NCI-H345 (cell line): ENCODE measurements at places on chromosomes 7 and 10.
A peak's percentile ranks its signal among the peaks of the same experiment; 100 is the strongest.

- DNase-seq: no peak
These were observed 30.8 kb upstream of the ZNF32 start for GRCh38 chr10:43679509-43679908.

DNA sequence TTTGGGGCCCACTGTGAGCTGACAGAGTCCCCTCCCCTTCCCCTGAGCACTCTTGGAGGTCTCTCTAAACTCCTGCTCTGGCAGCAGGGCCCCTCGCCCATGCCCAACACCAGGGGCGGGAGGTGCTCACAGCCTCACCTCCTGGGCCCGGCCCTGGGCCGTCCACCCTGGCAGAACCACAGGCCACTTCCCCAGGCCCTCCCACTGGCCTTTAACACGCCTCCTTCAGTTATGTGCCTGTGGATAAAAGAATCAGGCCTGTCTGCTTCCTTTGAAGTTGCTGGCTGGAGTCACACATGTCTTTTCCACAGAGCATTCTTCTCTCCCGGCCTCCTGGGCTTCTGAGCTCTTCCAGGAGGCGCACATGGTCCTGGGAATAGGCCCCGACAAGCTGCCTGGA is 10.2 kb downstream of the MYL10 start:
- DNase-seq: no peak

DNA sequence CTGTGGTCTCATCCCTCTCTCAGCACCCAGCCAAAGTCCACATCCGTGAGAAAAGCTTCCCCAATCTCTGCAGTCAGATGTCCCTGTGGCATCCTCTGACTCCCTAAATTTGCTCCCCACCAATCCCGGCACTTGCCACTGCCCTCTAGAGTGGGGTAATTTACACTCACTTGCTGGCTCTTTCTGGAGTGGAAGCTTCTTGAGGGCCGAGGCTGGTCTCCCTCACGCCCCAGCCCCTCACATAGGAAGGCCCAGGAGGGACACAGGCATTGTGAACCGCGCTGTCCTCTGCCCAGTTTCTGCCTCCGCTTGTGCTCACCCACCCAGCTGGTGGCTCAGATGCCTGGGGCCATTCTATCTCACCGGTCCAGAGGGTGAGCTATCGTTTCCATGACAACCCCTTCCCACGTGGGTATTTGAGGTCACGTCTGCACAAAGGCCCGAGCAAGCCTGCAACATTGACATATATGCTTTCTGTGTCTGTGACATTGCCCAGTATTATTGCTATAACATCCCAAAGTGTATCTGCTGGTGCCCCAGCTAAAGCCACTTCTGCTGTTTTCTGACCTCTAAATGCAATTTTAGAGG is 97.3 kb upstream of the CTBP2 start:
- DNase-seq: no peak

GRCh38 chr7:117809958-117810357 is 63.3 kb downstream of the CTTNBP2 start:
- no peak for DNase-seq

GRCh38 chr10:129601737-129602136 is 134.7 kb downstream of the MGMT start:
- DNase-seq: no peak

- DNase-seq: no peak
These were observed 937 bp downstream of the STEAP1 start for GRCh38 chr7:90155206-90155605.

DNA sequence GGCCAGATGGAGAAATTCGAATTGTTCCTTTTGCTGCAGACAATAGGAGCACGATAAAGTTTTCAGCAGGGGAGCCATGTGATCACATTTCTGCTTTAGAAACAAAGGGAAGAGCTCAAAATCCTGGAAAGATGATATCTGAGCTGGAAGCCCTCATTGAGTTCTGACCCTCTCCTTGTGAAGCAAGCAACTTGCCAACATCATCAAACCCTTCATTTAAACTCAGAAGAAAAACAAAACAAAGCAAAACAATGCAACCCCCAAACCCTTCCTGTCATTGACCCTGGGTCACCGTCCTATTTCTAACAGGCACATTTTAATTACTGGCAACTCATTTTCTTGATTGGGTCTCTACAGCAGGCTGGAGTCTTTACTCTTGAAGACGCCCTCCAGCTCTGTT is 198.3 kb upstream of the ZNF32 start:
- DNase-seq: no peak

DNA sequence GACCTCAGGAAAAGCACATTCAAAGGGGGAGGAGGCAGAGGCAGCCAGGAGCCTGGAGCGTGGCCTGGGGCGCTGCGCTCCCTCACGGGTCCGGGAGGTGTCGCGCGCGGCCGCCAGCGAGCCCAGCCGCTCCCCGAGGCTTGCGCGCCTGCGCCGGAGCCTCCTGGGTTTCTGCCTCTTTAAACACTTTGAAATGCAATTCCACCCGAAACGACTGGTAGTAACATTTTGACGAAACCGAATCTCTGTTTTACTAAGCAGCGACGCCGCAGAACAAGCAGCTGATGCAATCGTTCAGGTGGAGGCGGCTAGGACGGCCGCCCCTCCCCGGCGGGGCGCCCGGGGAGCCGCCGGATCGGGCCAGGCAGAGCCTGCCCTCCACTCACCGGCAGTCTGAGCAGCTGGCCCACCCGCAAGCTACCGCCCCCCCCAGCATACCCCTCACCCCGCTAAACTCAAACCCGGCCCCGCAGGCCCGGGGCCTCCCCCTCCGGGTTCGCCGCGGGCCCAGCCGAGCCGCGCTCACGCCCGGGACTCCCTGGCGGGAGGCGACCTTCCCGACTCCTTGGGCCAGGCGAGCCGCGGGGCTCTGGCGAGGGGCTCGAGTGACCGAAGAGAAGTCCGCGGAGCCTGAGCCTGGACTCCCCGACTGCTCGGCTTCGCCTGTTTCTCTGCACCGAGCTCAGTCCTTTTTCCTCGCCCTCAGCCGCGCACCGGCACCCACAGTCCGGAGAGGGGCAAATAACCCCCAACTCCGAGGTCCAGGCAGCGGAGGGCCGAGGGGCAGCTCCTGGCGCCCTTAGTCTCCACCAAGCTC is 3.2 kb downstream of the MKX start:
- DNase-seq: peak; percentile 65

DNA sequence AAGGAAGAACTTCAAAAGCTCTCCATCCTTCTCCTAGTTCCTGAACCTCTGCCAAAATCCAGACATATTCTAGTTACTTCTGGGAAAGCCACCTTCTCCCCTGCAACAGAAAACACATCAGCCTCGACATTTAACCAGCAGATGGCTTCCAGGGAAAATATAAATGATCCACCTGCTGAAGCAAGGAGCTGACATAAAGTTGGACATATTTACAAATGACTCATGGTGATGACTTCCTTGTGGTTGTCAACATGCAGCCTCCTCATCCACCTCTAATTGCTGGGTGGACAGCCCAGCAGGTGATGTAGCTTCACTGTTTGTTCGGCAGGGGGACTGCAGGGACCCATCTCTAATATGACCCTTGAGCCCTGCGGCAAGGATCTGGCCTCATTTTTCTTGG is 266.0 kb downstream of the C7orf25 start:
- no peak for DNase-seq

- peak; percentile 78 for DNase-seq
These were observed 423 bp downstream of the BAZ1B start for GRCh38 chr7:73521636-73522104.

GRCh38 chr7:5578495-5578894 is 154.9 kb upstream of the TNRC18 start:
- DNase-seq: no peak
